Sigmoid colon (tissue), 7 donors: ENCODE measurements at places on chromosomes 3 and 15. TPM values are rescaled to one million over a fixed set of nuclear protein-coding genes. Genes with fewer than 3 reads are reported as not detected.

DNA sequence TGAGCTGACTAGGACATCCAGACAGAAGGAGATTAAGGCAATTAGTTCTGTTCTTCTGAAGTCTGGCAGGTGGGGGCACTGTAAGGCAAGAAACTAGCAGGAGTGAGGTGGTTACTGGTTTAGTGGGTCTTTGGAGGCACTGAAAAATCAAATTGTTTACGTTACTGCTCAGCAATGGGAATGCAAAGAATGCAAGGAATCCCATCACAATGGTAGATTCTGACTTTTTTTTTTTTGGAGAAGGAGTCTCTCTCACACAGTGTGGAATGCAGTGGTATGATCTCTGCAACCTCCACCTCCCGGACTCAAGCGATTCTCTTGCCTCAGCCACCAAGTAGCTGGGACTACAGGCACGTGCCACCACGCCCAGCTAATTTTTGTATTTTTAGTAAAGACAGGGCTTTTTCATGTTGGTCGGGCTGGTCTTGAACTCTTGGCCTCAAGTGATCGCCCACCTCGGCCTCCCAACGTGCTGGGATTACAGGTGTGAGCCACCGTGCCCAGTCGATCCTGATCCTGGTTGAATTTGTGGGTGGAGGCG lies 16.4 kb downstream of the FAM107A start:
- H3K27me3 ChIP-seq = no peaks in the 10 kb centered on the region
- no peaks in the 10 kb centered on the region for H3K36me3 ChIP-seq
- H3K27ac ChIP-seq = no peak overlapping the region
- no peak for DNase-seq
- no peaks in the 10 kb centered on the region for H3K4me1 ChIP-seq

DNA sequence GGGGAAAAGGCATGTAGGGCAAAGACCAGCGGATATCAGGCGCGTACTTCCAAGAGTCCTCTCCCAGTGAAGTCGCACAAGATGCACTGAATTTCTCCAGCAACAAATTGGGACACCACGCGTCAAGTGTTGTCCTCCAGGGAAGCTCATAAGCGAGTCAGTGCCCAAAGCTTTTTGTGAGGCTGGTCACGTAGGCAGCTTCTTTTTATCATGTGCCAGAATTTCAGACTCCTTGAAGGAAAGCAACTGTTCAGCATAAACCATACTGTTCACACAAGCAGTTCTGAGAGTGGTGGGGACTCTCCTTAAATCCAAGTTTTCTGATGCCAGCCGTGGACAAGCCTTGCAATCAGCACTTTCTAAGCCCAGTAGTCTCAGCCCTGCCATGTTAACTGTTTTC lies 10.1 kb upstream of the FSTL1 start:
- H3K27me3 ChIP-seq = no peaks in the 10 kb centered on the region
- H3K36me3 ChIP-seq = no peaks in the 10 kb centered on the region
- H3K27ac ChIP-seq = no peak overlapping the region
- H3K4me1 ChIP-seq = peaks cover 14% of the 10 kb centered on the region
- no peak for DNase-seq

- no peak overlapping the region for H3K27ac ChIP-seq
- H3K4me3 ChIP-seq = no peak overlapping the region
- H3K27me3 ChIP-seq = no peaks in the 10 kb centered on the region
- no peaks in the 10 kb centered on the region for H3K36me3 ChIP-seq
Observed at GRCh38 chr3:43096761-43097160, 9.1 kb downstream of the POMGNT2 start.

DNA sequence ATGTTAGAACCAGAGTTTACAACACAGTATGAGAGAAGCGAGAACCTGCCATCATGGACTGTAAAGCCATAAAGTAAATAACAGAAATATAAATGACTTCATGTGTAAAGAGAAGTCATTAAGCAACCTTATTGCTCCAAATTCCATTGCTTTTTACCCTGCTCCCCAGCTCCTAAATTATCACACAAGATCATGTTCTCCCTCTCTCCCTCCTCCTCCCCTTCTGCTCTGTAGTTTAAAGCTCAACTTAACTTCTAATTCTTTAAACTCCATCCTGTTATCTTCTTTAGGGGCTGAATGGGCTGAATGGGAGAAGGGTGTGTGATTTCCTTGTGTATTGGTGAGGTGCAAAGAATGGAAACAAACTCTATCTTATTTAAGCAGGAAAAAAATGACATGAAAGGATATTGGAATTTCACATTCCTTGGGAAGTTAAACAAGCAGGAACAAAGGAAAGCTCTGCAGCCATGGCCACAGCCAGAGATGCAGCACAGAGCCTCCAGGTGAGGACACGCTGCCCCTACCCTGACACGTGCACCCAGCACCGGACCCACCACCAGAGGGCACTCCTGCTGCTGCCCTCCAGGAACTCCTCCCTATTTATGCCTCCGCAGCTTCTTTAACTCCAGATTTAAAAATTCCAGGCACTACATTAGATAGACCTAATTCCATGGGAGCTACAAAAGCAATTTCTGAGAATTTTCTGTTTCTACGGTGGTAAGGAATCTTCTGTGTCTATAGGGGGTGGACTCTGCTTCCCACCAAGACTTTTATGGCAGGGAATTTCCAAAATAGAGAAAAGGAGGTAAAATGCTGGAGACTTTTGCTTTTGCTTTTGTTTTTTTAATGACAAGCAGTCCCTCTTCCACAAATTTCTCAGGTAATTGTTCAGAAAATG lies 76.9 kb upstream of the ABI3BP start:
- H3K4me3 ChIP-seq = no peak overlapping the region
- peaks cover 22% of the 10 kb centered on the region for H3K4me1 ChIP-seq
- H3K27ac ChIP-seq = no peak overlapping the region

GRCh38 chr15:64558460-64559179 lies 98.2 kb downstream of the ZNF609 start:
- H3K4me1 ChIP-seq = no peaks in the 10 kb centered on the region
- no peaks in the 10 kb centered on the region for H3K27me3 ChIP-seq
- H3K36me3 ChIP-seq = no peaks in the 10 kb centered on the region
- no peak overlapping the region for H3K27ac ChIP-seq
- DNase-seq = no peak

- H3K27me3 ChIP-seq = no peaks in the 10 kb centered on the region
- DNase-seq = no peak
- no peak overlapping the region for H3K27ac ChIP-seq
Observed at GRCh38 chr15:98694161-98694560, 45.8 kb downstream of the IGF1R start.

GRCh38 chr3:99852851-99853250 lies 35.2 kb downstream of the CMSS1 start:
- no peak for DNase-seq
- H3K27me3 ChIP-seq = no peaks in the 10 kb centered on the region
- peak overlapping the region; percentile 53 for H3K27ac ChIP-seq
- peaks cover 86% of the 10 kb centered on the region for H3K4me1 ChIP-seq
- H3K36me3 ChIP-seq = peaks cover 18% of the 10 kb centered on the region
- H3K4me3 ChIP-seq = no peak overlapping the region

- no peak overlapping the region for H3K4me3 ChIP-seq
- DNase-seq = no peak
- H3K36me3 ChIP-seq = no peaks in the 10 kb centered on the region
- no peaks in the 10 kb centered on the region for H3K27me3 ChIP-seq
- H3K27ac ChIP-seq = no peak overlapping the region
Observed at GRCh38 chr15:58501636-58502188, 69.9 kb downstream of the LIPC start.

CPA3 gene
- 2.6 TPM for total RNA-seq

KIF15 gene
- 1.1 TPM for total RNA-seq

PLIN1 gene
- 1.4 TPM for total RNA-seq

CCDC80 gene
- 35.3 TPM for total RNA-seq
